M059J (cell line): ENCODE measurements at places on chromosomes 4 and X. TPM values are rescaled to one million over a fixed set of nuclear protein-coding genes. Genes with fewer than 3 reads are reported as not detected.

Gene DKK2
- total RNA-seq = 0.25 and 0.74 TPM in 2 replicates

Gene GAGE1
- total RNA-seq = not detected in 2 replicates

Gene FAT1
- total RNA-seq = 67.0 and 112 TPM in 2 replicates

Gene BGN
- total RNA-seq = 53.3 TPM in 2 replicates

Gene MAOA
- 9.4 and 11.4 TPM in 2 replicates for total RNA-seq

Gene ANTXR2
- 11.3 and 18.9 TPM in 2 replicates for total RNA-seq
